ENCODE measurements at places on chromosomes 13 and 19.

DNA sequence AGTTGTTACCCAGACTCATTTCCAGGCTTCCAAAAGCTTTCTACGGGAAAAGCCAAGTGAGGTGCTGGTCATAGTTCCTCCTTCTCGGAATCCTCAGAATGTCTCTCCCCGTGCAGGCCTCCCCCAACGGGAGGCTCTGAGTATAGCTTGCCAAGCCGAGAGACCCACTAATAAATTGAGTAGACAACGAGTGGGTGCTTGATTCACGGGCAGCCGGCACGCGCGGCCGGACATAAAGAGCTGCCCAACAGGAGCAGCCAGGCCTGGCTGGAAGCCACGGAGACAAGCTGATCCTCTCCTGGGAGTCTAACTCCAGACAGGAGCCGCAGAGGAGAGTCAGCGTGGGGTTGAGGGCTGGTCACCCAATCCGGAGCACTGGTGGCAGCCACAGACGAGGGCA is 43.4 kb upstream of the MEDAG start:
- DNase-seq: no peak

- no peak for DNase-seq
Measured at GRCh38 chr13:48842316-48842715, 133.4 kb upstream of the FNDC3A start.

DNA sequence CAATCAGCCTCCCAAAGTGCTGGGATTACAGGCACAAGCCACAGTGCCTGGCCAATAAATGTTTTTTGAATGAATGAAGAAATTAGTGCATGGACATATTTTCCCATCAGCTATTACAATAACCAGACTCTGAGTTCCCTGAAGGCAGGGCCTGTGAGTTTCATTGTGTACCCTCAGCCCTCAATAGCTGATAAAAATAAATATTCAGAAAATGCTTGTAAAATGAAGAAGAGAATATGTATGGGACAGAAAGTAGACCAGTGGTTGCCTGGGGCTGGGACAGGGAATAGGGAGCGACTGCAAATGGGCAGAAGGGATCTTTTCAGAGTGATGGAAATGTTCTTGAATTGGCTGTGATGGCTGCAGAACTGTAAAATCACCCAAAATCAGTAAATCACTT is 28.8 kb downstream of the NUMBL start:
- no peak for DNase-seq

GRCh38 chr19:36256064-36256463 is 41.2 kb downstream of the ZNF146 start:
- DNase-seq: no peak

DNA sequence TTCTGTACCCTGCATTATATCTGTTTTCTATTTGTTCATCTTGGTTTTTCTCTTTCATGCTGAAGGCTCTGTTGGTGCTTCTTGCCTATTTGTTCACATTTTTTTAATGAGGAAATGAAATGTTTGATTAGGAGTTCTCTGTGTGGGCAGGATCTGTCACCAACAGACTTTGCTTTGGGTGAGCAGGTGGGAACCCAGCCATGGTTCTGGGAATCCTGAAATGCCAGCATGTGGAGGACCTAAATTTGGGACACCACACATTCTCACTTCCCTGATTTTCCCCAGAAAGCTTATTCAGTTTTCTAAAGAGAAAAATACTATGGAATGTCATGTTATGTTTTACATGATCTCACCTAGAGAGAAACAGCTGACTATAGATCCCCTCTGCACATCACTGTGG is 34.0 kb downstream of the TPT1 start:
- DNase-seq: no peak

DNA sequence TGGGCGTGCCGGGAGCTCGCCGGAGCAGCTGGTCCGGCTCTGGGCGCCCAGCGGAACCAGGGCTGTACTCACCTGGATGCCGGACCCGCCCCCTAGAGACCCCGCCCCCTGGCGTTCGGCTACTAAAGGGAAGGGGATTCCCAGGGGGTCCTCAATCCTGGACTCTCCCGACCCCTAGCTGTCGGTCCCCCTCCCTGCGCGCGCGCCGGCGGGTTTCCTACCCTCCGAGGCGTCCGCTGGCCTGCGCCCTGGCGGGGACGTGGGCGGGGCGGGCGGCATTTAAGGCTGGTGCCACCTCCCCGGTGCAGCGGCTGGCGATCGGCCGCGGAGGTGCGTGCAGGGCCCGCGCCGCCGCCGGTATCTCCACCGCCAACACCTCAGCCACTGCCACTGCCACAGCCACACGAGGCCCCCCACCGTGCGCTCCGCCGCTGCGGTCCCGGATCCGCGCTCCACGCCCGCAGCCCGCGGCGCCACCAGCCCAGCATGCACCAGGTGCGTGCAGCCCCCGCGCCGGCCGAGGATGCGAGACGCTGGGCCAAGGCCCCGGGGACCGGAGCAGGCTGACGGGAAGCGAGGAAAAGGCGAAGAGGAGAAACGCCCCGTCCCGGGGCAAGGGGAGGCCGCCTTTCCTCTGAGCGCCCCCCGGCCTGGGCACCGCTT is at the start of gene ATP12A:
ATP12A (plus strand) TSS at position 151 of the 663 bp plus-strand sequence; CDS start at position 487, 336 bp downstream.
- no peak for DNase-seq

DNA sequence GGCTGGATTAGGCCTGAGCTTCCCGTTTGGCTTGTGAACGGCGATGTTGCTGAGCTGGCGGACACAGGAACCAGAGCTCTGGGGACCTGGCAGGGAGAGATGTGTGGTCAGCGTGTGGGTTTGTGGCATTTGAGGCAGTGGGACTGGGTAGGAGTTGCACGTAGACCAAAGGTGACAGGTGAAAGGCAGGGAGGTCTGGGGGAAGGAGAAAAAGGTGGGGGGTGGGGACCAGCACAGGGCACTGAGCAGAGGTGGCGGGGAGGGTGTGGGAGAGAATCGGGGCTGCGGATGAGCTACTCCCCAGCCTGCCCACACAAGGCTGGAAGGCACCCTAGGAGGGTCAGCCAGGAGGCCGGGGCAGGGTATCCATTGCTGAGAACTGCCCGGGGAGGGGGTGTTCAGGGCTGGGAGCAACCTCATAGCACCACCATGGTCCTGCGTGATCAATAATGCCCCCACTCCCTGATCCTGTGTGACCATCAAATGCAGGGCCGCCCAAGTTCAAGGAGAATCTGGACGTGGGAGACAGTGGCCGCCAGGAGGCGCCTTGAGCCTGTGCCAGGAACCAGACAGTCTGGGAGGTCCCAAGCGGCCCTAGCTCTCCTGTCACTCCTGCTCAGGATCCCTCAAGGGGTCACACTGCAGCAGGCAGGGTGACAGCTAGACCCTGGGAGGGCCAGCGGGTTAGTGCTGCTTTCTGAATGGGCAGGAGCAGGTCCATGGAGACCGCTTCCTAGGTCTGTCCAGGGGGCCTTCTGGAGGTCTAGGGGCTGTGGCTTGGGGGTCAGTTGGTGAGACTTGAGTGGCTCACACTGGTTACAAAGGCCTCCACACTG is 12.8 kb upstream of the SELENOW start:
- peak; percentile 44 for DNase-seq

GRCh38 chr13:111518161-111518792 is 197.8 kb downstream of the TEX29 start:
- no peak for DNase-seq

DNA sequence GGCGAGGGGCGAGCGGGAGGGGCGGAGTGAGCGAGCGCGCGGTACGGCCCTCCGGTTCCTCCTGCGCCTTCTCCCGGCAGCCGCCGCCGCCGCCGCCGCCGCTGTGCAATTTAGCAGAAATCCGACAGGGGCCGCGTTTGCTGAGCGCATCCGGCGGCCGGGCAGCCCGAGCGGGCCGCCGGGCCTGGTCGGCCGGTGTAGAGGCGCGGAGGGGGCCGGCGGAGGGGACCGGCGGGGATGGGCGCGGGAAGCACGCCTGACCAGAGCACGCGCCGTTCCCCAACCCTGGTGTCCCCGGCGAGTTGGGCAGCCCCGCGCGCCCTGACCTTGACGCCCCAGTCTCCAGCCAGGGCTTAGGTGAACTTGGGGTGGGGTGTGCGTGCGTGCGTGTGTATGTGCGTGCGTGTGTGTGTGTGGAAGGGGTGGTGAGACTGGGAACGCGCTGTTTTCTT is 144.5 kb upstream of the ZNF536 start:
- DNase-seq: no peak

- peak; percentile 23 for DNase-seq
Measured at GRCh38 chr13:102089177-102089576, 312.7 kb downstream of the FGF14 start.

DNA sequence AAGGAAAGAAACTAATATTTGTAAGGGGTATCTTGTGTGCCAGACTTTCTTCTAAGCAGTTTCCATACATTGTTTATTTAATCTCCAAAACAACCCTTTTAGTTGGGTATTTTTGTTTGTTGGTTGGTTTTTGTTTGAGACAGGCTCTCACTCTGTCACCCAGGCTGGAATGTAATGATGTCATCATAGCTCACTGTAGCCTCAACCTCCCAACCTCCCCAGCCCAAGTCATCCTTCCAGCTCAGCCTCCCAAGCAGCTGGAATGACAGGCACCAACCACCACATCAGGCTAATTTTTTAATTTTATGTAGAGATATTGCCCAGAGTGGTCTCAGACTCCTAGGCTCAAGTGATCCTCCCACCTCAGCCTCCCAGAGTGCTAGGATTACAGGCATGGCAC is 41.2 kb upstream of the LSM14A start:
- no peak for DNase-seq

DNA sequence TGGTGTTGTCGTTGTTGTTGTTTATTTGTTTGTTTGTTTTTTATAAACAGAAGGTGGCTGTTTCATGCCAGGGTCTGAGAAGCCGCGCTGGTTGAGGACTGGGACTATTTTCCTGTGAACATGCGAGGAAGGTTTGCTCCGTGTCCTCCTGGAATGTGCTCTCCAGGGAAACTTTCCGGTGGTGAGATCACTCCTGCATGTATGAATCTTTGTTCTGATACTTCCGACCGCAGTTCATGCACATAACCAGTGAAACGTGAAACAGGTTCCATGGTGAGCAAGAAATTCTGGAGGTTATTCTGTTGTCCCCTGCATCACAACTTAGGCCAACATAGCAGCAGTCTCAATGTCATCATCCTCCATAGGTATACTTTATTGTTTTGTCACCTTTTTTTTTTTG is 187.6 kb upstream of the ARGLU1 start:
- DNase-seq: no peak

DNA sequence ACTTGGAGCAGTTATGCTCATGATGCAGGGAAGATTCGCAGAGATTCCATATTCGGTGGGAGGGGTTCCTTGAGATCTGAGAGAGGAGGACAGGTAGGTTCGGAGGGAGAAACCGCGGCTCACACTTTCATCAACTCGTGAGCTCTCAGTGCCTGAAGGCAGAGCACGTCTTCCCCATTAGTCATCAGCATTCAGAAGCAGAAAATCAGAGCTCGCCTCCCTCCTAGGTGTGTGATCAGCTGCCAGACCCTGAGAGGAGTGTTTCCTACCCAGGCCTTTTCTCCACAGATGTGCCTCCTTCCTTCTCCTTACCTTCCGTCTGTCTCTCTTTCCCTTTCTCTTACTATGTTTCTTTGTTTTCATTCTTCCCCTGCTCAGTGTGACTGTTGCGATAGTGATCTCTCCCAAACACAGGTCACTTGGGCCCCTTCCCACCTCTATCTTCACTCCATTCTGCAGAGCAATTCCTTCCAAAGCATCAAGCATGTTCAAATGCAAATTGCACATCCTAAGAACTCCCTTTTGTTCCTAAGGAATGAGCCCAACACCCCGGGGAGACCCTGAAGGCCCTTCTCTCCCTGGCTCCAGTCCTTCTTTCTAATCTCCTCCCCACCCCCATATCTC is 389.5 kb downstream of the UQCRFS1 start:
- peak; percentile 1 for DNase-seq

DNA sequence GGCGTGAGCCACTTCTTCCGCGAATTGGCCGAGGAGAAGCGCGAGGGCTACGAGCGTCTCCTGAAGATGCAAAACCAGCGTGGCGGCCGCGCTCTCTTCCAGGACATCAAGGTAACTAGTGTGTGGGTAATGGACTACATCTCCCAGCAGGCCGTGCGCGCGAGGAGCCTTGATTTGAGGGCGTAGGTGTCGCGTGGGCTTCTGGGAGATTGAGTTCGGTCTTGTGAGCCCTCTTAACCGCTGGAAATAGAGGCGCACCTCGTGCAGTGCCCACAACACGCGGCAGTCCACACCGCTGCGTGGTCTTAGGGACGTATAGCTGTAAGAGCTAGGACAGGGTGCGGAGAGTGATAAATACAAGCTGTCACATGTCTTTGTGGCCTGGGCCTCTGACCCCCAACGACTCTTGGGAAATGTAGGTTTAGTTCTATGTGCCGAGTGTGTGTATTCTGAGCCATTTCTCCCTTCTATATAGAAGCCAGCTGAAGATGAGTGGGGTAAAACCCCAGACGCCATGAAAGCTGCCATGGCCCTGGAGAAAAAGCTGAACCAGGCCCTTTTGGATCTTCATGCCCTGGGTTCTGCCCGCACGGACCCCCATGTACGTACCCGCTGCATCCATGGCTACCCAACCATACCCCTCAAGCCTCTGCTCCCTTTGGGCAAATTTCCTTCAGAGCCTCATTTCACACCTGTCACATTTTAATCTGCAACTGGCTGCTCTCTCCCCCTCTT is 864 bp downstream of the FTL start:
- DNase-seq: peak; percentile 79

- DNase-seq: no peak
Measured at GRCh38 chr19:31317570-31317969, 31.7 kb downstream of the TSHZ3 start.

DNA sequence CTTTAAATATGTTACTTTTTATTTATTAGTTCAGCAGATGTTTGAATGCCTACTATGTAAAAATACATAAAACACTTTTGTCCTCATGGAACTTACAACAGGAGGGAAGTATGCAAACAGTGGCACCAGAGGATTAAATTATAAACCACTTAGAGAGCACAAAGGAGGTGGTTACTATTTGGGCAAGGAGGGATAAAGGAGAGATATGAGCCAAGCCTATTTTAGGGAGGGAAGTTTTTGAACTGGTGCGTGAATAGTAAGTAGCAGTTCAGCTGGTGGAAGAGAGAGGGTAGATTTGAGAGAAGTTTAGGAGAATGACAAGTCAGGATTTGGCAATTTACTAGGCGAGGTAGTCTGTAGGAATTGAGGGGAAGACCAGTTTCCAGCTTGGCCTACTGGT is 8.6 kb downstream of the AKAP11 start:
- no peak for DNase-seq
